ENCODE measurements at places on chromosomes 1 and 21.
A peak's percentile ranks its signal among the peaks of the same experiment; 100 is the strongest.

DNA sequence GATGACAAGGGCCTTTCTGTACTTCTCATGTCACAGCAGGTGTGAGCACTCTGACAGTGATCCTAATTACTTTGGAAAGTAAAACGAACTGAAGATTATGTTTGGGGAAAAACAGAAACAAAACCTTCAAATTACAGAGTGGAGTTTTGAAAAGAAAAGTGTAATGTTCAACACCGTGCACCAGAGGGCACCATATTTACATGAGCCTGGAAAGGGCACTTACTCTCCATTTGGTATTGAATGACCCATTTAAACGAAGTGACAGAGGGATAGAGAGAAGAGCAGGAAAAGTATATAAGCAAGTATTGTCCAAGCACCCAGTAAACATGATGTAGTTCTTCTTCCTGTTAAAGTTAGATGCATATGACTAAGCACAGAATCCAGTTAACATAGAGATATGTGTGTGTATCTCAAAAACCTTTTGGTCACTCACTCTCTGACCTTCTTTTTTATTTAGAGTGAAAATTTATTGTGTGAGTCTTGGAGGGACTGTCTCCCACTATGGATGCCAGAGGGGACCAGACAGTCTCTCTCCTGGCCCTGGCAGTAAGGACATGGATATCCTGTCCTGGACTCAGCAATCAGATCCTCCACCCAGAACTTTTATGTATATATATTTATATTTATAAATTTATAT, 3.8 kb upstream of the RGSL1 start:
- no peak for DNase-seq

DNA sequence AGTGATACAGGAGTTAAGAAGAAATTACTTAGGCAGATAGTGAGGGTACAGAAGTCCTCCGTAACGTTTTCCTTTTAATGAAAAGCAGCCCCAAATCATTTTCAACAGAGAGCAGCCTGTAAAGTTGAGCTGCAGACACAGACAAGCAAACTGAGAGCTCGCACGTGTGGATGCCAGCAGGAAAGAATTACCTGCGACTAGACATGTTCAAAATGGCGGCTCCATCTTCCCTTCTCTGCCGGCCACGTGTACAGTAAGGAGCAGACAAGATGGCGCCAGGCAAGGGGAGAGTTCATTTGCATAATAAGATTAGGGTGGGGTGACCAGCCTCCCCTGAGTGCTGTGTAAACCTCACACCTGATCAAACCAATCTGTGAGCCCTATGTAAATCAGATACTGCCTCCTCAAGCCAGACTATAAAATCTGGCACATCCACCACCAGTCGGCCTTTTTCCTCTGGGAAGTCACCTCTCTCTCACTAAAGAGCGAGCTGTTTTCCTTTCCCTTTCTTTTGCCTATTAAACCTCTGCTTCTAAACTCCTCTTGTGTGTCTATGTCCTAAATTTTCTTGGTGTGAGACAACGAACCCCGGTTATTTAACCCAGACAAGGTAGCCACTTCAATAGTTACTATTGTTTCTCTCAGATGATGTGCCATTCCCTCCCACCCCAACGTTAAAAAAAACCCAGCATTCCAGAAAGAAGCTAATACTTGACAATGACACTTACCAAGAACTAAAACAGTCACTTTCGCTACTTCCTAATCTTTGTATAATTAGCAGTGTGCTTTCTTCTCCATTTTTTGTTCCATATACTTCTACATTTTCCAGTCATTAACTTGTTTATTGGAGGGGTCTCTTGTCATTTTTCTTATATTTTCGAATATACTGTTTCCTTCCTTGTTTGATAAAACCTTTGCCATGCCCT, 27.4 kb downstream of the DUSP10 start:
- no peak for DNase-seq

DNA sequence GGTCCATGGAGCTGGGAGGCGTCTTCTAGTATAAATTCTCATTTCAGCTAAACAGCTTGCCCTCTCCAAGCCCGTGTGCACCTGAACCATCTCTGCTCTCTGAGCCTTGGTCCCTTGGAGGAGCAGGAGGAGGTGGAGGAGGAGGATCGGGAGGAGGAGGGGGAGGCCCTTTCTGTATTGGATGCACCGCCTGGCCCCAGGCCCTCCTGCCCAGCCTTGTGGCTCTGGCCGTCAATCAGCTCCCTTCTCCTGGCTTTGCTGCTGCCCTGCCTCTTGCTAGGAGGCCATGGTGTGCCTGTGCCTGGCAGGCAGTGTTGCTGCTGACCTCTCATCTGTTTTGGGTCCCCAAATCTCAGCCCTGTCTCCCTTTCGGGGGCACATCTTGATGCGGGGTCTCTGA, 9.0 kb downstream of the COL18A1 start:
- DNase-seq = no peak

GRCh38 chr21:44862869-44863685, 10.4 kb downstream of the PTTG1IP start:
- no peak for DNase-seq

GRCh38 chr1:41802532-41803501, 115.9 kb downstream of the HIVEP3 start:
- peak; percentile 8 for DNase-seq

- peak; percentile 60 for DNase-seq
Observed at GRCh38 chr1:212608392-212608958, at the start of gene ATF3. ATF3 (plus strand) TSS chr1:212608761; CDS start chr1:212615022, 6,261 bp downstream.

DNA sequence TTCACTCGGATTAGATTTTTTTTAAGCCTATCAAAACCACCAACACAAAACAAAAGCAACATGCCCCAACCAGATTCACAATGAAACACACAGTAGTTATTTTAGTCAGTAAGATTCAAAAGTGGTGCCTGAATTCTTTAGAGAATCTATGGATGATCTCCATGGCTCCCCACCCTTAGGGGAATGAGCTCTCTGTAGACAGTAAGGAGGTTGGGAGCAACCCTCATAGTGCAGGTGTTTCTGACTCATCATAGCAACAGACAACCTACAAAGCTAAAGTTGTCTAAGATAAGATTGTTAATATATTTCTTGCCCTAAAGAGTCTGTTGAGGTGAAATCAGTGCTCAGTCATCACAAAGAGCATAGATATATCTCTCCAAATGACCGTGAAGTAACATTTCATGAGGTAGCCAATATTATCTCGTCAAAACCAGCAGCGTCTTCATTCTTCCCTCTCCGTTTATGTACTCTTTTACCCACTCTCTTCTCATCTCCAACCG, 78.3 kb downstream of the ADAMTS1 start:
- DNase-seq = no peak

GRCh38 chr21:45142469-45143308, 68.3 kb downstream of the ADARB1 start:
- no peak for DNase-seq

GRCh38 chr1:247456021-247456420, 1.9 kb downstream of the OR2B11 start:
- no peak for DNase-seq

DNA sequence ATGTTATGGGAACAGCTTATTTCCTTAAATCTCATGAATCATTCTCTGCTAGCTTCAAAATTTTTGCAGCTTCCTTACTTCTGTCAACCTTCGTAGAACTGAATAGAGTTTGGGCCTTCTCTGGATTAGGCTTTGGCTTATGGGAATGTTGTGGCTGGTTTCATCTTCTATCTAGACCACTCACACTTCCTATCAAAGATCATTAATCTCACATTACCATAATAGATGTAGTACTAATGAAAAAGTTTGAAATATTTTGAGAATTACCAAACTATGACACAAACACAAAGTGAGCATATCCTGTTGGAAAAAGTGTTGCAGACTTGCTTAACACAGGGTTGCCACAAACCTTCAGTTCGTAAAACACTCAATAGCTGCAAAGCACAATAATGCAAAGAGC, 30.3 kb downstream of the ASPM start:
- no peak for DNase-seq

DNA sequence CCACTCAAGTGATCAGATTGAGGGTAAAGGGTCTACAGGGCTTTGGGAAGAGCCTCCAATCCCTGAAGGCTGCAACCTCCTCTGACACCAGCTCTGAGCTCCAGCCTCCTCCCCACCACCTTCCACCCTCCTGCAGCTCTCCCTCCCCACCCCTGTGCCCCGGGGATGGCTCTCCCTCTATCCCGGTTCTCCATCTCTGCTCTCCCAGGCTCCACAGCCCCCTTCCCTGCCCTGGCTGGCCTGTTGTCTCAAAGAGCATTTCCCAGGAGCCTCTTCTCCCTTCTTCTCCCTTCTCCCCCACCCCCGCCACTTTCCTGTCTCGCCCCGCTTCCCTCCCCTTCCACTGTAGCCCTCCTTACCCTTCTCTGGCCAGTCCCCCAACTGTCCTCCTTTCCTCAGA, 1.1 kb downstream of the PLEKHA6 start:
- no peak for DNase-seq

DNA sequence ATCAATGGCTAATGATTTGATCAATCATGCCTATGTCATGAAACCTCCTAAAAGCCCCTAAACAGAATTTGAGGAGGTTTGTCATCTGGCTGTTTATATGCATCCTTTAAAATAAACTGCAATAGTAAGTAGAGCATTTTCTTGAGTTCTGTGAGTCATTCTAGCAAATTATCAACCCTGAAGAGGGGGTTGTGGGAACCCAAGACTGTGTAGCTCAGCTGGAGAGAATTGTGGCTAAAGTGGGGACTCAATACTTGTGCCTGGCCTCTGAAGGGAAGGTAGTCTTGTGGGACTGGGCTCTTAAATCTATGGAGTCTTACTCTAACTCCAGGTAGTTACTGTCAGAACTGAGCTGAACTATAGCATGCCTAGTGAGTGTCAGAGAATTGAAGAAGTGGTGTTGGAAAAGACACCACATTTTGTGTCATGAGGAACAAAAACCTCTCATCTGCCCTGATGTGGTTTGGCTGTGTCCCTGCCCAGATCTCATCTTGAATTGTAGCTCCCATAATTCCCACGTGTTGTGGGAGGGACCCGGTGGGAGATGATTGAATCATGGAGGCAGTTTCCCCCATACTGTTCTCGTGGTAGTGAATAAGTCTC, 402.4 kb downstream of the USH2A start:
- no peak for DNase-seq

- DNase-seq = no peak
Observed at GRCh38 chr1:189987509-189987908, 490.2 kb downstream of the BRINP3 start.

DNA sequence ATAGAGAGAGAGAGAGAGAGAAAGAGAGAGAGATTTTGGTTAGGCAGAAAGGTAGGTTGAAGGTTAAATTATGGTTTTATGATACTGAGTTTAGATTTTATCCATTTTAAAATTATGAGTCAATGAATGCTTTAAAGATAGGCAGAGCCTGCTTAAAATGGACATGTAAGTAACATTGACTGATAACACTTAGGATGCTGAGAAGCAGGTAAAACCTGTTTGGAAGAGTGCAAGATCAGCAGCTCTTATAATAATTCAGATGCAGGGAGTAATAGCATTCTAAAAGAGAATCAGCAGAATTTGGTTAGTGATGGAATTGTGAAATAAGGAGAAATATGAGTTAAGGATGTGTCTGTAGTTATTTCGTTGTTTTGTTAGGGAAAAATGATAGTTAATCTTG, 446.6 kb downstream of the PLA2G4A start:
- no peak for DNase-seq

DNA sequence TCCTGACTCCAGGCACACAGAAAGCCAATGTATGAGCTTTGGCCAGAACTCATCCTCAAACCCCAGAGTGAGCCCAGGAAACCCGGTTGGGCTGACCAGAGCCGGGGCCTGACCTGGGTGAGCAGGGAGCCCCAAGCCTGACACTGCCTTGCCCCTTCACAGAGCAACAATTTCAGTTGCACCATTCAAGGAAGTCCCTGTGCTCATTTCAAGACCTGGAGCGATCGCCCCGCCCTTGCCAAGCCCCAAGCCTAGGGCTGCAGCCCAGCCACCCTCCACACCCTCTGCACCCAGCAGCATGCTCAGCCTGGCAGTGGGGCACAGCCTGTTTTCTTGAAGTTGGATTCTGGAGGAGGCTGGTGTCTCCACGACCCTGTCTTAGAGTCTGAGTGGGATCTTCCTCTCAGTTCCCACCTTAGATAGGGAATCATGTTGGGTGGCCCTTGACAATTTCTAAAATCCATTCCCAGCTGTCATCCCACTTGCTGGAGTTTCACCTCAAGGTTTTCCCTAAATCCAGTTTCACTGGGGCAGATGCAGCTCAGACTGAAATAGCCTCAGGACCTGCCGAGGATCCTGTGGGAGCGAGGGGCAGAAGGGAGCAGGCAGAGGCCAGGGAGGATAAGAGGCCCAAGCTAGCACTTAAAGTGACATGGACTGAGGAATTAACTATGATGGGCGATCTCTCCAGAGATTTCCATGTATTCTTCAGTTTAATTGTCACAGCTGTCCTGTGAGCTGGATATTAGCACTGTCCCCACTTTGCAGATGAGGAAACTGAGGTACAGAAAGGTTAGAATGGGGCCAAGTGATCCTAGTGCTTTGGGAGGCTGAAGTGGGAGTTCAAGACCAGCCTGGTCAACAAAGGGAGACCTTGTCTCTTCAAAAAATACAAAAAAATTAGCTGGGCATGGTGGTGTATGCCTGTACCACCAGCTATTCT, 2.5 kb downstream of the NBL1 start:
- DNase-seq = no peak

DNA sequence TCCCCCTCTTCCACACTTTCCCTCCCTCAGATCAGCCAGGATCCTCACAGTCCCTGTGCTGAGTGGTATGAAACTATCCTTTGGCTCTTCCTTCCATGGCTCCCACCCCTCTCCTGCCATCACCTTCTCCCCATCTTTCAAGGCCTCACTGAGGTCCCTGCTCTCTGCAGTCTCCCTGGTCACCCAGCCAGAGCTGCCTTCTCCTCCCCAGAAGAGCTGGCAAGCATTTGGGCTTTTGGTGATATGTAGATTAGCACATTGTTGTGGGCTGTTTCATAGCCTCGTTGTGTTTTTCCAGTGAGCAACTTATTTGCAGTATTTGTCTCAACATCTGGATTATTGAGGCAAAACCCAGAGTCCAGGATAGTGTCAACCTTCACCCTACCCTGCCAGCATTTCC, 2.2 kb downstream of the CSF1 start:
- DNase-seq = no peak

DNA sequence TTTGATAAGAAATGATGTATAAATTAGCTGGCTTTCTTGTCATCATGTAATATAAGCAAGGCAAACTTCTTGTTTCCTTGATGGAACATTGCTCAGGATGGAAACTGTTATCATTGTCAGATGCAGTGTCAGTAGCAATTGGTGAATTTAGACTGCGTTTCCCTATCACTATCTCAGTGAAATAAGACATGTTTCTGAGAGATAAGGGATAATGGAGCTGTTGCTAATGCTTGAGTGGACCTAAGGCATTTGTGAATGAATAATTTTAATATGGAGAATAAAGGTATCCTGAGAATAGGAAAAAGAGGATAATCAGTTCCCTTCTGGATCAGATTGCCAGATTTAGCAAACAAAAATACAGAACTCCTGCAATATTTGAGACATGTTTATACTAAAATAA, 160.9 kb downstream of the HLX start:
- DNase-seq = no peak

GRCh38 chr1:94926915-94927404, at the start of gene CNN3:
CNN3 (minus strand) TSS chr1:94927110; CDS start chr1:94926894, 216 bp downstream.
- DNase-seq = peak; percentile 41

- DNase-seq = no peak
Observed at GRCh38 chr1:217660353-217661062, 29.4 kb downstream of the SPATA17 start.

DNA sequence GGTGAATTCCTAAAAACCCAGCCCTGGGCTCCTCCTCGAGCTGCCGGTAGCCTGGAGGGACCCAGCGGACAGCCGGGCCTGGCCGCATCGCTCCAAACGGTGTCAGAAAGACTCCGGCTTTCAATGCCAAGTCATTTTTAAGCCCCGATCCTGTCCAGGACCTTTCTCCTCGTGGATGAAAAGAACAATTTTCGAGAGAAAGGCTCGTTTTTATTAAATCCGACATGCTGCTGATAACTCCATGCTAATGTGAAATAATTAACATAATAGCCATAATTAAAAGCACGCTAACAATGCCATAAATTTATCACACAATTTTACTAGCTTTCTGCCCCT, 4.6 kb upstream of the FOXD3 start:
- no peak for DNase-seq
